ENCODE measurements at places on chromosomes 11 and 22. TPM values are rescaled to one million over a fixed set of nuclear protein-coding genes. Genes with fewer than 3 reads are reported as not detected.

The PTPRCAP gene
- 1.6 TPM for polyA plus RNA-seq

The TEX12 gene
- polyA plus RNA-seq: 0.20 TPM

The BMAL1 gene
- 8.5 TPM for polyA plus RNA-seq

The HEPHL1 gene
- not detected for polyA plus RNA-seq

The FAM76B gene
- polyA plus RNA-seq: 6.6 TPM

The DUSP8 gene
- 13.3 TPM for polyA plus RNA-seq

The C11orf86 gene
- polyA plus RNA-seq: not detected

The TPP1 gene
- polyA plus RNA-seq: 52.6 TPM

The PATE2 gene
- polyA plus RNA-seq: not detected

The C1QTNF4 gene
- polyA plus RNA-seq: 0.68 TPM

The IL17REL gene
- polyA plus RNA-seq: not detected

The TRIM51 gene
- not detected for polyA plus RNA-seq

The RASL10A gene
- polyA plus RNA-seq: 1.2 TPM

The GLYAT gene
- 0.57 TPM for polyA plus RNA-seq

The TPBGL gene
- 0.05 TPM for polyA plus RNA-seq

The DERL3 gene
- 5.0 TPM for polyA plus RNA-seq

The ART1 gene
- polyA plus RNA-seq: not detected
